Activated CD8-positive, alpha-beta T cell treated with anti-CD3 and anti-CD28 coated beads for 36 hours (primary cell): ENCODE measurements at places on chromosomes 2 and 18. TPM values are rescaled to one million over a fixed set of nuclear protein-coding genes. Genes with fewer than 3 reads are reported as not detected.

The PRKCE gene
- total RNA-seq = 11.5 TPM

The AP1S3 gene
- 6.6 TPM for total RNA-seq

The C2orf78 gene
- not detected for total RNA-seq

The SPRED2 gene
- total RNA-seq = 5.9 TPM

The CD207 gene
- total RNA-seq = not detected

The SCYGR8 gene
- not detected for total RNA-seq

The DAW1 gene
- not detected for total RNA-seq
